SIG-M5 (cell line): ENCODE measurements at places on chromosomes 4 and X.

GRCh38 chrX:65607070-65607742 is 60.2 kb upstream of the MSN start:
- DNase-seq = peak; percentile 26

DNA sequence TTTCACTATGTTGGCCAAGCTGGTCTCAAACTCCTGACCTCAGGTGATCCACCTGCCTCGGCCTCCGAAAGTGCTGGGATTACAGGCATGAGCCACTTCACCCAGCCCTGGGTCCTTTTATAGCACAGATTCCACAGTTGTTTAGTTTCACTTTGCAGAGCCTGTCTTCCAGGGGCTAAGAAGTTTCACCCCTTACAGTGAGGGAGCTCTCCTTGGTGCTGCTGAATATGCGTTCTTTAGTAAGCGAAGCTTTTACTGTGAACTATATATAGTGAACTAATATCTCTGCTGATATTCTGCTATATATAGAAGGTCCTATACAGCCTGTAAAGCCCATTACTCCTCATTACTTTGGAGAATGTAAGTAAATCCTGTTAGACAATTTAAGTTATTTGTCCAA is 4.2 kb downstream of the TCEAL6 start:
- no peak for DNase-seq

DNA sequence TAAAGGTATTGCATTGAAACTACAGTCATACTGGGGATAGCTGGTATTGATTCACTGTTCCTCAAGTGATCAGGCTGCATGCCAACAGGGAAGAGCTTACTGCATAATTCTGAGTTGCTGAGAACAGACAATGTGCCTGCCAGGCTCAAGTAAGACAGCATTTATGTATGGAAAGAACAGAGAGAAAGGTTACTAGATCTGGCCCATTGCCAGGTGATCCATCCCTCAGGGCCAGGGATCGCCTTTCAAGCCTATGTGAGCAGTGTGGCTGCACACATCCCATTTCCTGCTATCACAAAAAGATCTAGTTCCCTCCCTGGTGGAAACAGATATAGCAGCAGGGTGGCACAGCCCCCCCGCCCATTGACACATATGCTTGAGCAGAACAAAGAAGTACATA is 254.0 kb downstream of the TMA16 start:
- DNase-seq = no peak

DNA sequence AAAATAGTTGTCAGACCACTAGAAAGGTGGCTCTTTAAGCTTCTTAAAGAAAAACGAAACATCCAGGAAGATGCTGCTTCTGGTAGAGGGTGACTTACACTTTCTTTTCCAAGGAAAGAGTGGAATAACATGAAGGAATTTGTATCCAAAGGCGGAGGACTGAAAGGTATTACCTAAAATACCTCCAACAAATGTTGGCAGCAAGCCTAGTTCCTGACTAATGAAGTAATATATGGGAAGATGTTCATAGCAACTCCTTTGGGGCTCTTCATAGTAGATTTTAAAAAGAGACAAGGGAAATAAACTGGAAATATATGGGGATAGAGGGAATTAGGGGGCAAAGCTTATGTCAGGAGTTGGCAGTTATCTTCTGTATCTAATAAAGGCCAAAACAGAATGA is 116.2 kb downstream of the AASDH start:
- DNase-seq = no peak

DNA sequence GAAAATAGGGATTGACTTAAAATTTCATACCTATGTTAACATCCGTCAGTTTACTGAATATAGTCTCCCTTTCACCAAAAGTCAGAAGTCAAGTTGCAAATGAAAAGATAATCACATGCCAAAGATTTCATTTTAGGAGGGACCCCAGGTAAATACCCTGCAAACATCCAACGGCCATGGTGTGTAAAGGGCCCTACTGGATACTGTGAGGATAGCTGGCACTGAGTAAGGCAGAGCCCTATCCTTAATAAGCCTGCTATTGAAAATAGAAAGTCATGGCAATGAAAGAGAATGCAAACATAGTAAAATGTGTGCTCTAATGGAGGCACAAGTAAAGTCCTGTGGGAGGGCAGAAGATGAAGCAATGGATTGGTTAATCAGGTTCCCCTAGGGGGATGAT is 20.9 kb downstream of the STK26 start:
- no peak for DNase-seq

GRCh38 chr4:38177035-38177546 is 216.9 kb downstream of the PTTG2 start:
- no peak for DNase-seq

GRCh38 chr4:125666635-125667034 is 351.9 kb downstream of the FAT4 start:
- no peak for DNase-seq

GRCh38 chr4:6974138-6974848 is 64.7 kb downstream of the TBC1D14 start:
- no peak for DNase-seq

DNA sequence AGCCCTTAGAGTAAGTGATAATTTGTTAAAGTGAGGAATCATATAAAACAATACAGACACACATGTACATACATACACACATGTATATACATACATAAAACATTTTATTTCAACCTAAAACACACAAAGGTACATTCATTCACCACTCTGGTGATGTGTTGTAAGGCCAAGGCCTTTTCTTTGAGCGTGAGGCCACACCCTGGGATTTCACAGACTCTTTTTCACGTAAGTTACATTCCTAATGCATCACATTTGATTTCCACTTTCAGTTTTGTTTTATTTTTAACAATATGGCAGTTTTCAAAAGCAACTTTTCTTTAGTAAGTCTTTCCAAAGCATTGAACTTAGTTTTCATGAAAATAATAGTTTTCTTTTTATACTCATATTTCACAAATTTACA is 170.7 kb downstream of the COL4A6 start:
- no peak for DNase-seq

DNA sequence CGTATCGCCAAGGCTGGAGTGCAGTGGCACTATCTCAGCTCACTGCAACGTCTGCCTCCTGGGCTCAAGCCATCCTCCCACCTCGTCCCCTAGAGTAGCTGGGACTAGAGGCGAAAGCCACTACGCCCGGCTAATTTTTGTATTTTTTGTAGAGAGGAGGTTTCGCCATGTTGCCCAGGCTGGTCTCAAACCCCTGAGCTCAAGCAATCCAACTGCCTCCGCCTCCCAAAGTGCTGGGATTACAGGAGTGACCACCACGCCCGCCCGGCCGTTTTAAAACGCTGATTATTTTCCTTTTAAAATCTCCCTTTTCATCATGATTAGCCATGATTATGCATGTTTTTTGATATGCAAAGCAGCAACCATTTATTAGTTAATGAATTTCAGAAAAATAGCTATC is 2.2 kb downstream of the N4BP2 start:
- no peak for DNase-seq

- DNase-seq = no peak
These were observed 106.2 kb upstream of the RAPGEF2 start for GRCh38 chr4:158996669-158997074.

DNA sequence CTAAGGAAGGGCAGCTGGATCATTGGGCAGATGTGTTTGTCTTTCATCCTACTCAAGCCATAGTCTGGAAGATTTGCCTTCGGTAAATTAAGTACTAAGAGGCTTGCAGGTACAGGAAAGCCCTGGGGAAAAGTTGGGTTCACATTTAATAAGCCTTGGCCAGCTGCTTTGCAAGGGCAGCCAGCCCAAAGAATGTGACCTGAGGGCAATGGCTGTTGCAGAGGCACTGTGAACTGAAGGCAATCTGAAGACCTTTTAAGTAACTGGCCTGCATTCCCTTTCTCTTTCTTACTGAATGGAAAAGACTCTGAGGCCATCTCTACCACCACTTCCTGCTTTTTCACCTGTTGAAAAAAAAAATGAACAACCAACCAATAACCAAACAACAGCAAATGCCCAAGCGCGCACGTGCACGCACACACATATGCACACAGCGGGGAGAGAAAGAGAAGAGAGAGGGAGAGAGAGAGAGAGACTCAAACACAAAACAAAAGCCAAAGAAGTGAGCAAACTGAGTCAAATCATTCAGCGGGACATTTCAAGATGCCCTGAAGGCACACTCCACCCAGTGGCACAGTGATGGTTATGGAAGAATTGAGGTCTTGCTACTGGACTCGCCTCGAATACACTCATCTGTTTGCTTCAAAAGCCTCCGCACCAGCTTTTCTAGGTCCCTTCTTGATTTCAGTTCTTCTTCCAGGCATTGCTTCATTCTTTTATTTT is 19.6 kb downstream of the CD40LG start:
- DNase-seq = no peak

DNA sequence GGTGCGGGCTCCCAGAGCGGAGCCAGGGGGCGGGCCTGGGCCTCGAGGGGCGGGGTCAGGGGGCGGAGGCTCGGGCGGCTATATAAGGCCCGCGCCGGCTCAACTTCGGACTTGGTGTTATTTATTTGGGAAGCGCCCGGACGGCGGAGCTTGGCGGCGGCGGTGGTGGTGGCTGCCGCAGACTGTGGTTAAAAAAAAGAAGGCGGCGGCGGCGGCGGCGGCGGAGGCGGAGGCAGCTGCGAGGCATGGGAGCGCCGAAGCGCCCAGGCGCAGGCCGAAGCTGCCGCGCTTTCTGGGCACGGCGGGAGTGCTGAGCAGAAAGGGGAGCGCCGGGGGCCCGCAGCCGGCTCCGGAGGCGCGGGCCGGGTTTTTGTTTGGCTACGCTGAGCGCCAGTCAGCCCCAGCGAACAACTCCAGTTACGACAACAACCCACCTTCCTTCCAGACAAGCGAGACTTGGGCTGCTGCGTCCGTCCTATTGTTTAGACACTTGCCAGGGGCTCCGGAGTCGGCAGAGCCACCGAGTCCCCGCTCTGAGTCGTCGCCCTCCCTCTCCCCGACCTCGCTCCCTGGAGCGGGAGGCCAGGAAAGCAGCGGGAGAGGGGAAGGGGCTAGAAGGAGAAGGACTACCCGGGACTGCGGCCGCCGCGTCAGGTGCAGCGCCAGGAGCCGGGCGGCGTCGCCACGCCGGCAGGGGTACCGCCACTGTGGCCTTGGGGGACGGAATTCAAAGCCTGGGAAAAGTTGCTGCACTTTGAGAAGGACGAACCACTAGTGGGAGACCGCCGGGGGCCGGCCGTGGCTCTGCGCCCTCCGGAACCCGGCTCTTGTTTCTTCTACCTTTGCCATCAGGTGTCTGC is at the start of gene SLIT2:
Gene SLIT2, plus strand, starts transcription at position 110 of the 860 bp plus-strand sequence. CDS start 1,911 bp downstream, outside the sequence.
- no peak for DNase-seq

GRCh38 chrX:68938244-68939004 is 109.6 kb downstream of the EFNB1 start:
- no peak for DNase-seq

GRCh38 chrX:47186096-47186740 is 7.4 kb upstream of the UBA1 start:
- no peak for DNase-seq

GRCh38 chr4:111283066-111283677 is 660.3 kb upstream of the PITX2 start:
- DNase-seq = no peak

DNA sequence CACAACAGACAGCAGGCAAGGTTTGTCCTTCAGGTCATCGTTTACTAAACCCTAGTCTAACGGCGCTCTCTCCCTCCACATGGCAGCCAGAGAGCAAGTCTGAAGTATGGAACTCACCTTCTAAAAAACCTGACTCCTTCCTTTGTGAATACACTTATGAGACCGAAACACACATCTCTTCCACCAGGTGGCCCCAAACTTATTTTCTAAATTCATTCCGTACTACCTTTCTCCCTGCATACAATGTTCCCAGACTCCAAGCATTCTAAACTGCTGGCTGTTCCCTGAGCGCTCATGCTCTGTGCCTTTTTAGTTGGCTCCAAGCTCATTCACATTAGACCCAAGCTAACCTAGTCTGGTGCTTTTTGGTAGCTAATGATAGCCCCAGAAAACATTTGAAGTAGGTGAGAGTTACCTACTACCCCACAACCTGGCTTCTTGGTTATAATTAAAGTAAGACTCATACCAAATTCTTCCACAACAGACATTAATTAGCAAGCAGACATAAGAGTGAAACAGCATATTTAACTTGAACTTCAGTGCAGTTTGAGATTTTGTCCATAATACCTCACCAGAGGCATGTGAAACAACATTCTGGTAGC is 67.6 kb upstream of the DCLK2 start:
- DNase-seq = no peak

DNA sequence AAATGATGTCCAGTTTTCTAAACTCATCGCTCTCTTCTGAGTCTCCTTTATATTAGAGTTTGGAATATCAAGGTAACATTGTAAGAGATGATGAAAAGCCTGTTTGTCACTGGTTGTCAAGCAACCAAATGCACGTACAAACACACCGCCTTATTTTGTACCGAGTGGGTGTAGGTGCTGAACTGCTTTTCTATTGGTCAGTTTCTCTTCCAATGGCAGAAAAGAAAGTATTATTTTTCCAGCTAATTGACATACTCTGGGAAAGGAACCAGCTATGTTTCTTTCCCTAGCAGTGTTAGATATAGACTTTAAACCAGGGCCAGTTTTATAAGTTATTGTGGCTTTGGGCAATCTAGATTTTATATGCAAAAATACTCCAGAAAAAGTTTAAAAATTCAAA is 6.6 kb upstream of the PPM1K start:
- no peak for DNase-seq

DNA sequence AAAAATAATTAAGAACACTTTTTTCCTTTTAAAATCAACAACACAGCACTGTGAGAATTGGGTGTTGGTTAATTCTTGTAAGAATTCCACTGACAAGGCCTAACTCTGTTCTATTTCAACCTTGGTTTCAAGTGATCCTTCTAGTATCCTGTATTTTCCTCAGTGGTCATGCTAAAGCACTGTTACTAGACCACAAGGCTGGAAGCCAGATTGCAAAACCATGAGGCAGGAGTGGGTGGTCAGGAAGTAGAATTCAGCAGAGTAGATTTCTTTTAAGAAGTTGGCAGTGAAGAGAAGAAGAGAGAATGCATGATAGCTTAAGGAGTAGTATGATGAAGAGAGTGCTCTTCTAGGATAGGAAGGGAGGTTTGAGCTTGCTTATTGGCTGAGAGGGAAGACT is 71.6 kb upstream of the LEF1 start:
- no peak for DNase-seq

DNA sequence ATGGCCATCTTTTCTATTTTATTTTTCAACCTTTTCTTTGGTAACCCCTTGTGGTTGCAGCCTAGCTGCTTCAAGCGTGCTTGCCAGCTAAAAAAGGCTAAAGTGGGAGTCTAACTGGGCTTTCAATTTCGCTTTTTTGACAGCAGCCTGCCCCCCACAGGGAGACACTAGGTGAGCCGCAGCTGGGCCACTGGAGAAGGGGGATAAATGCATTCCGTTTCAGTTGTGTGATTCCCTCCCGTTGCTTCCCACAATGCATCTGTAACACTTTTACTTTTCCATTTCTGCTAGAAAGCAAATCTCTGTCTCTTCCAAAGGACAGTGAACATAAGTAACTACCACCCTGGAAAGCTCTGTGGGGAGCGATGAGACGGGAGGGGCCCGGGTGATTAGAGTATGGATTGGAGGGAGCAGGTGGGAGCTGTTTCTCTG is 86.3 kb upstream of the RAPGEF2 start:
- DNase-seq = no peak

GRCh38 chrX:141220342-141221008 is 21.8 kb downstream of the SPANXC start:
- DNase-seq = no peak
